ENCODE measurements at places on chromosomes 12 and 14.

- DNase-seq: no peak
Measured at GRCh38 chr14:105051182-105052109, 13.8 kb downstream of the GPR132 start.

GRCh38 chr14:82070040-82070439 is 536.4 kb upstream of the SEL1L start:
- DNase-seq: no peak

- DNase-seq: peak; percentile 26
Measured at GRCh38 chr14:54805445-54806322, 96.9 kb downstream of the GCH1 start.

- DNase-seq: peak; percentile 67
Measured at GRCh38 chr12:4112734-4113325, 160.7 kb upstream of the CCND2 start.

DNA sequence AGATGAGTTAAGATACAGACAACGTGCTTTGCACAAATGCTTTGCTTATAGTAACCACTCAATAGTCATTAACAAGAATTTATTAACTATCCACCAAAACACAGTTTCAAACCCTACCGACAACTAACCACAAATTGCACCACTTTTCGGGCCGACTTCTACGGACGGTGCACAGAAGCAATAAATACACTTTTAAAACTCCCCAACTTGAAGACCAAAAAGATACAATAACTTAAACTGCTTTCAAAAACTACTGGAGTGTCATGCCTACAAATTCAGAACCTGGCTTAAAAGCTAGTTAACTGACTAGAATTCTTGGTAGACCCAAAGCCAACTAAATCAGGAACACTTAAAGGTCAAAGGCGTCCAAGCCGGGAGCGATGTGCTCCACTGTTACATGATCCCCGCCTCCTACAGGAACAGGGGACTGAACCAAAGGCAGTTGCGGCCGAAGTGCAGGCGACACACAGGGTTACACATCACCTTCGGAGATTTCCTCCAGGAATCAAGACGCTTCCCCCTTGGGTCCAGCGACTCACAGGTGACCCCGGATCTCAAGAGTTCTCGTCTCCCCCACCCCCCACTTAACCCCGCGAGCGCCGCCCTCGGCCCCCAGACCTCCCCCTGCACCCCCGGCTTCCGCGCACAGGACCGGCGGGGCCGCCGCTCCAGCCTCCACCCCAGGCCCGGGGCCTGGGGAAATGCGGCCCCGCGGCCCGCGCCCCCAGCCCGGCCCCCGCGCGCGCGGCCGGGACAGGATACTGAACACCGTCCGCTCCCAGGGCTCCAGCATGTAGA is 507 bp downstream of the SPTSSA start:
- peak; percentile 13 for DNase-seq

- peak; percentile 52 for DNase-seq
Measured at GRCh38 chr14:73714656-73715081, 485 bp upstream of the PNMA1 start.

GRCh38 chr12:6833189-6833890 is 5.1 kb downstream of the P3H3 start:
- no peak for DNase-seq

DNA sequence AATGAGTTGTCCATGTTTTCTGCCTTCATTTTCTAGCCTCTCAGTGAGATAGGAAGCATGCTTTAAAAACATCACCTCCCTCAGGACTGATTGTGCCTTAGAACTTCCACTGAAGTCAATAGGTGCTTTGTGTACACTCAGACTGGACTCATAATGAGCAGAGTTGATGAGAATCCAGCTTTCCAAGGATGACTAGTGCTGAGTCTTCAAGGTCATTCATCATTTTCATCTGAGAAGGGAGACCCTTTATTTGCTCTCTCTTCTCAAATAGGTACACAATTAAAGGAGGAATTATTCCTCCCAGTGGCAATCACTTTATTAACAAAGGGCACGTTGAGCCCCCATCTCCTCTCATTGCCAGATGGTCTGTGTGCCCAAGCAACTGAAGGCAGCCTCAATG is 210.9 kb upstream of the PRKD1 start:
- DNase-seq: no peak

DNA sequence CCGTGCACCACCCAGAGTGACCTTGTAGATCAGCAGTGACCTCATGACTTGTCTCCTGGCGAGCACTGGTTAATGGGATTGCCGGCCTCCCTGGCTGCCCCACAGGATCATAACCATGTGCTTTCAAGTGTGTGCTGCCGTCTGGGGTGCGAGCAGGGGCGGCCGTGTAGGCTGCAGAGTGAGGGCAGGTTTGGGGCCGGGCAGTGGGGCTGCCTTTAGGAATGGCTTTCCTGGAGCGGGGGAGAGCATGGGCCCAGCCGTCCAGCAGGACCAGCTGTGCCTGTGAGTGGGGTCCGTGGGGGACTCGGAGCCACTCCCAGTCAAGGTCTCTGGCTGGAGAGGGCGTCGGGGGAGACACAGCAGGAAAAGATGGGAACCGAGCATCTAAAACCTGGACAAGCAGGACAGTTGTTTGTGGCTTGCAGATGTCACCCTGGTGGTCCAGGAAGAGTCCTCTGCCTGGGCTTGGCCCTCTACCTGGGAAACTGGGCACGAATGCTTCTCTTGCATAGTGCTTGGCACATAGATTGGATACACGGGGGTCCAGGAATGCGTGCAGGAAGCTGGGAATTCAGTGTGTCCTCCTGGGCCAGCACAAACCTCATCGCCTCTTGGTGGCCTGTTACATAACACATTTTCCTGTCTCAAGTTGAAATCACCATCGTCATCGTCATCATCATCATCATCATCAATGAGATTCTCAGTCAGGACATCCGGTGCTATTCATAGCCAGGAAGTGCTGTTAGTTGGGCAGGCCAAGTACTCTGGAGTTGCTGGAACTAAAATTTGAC is 96.0 kb downstream of the ADGRD1 start:
- no peak for DNase-seq

- DNase-seq: no peak
Measured at GRCh38 chr14:52129721-52130120, 60.9 kb upstream of the NID2 start.

DNA sequence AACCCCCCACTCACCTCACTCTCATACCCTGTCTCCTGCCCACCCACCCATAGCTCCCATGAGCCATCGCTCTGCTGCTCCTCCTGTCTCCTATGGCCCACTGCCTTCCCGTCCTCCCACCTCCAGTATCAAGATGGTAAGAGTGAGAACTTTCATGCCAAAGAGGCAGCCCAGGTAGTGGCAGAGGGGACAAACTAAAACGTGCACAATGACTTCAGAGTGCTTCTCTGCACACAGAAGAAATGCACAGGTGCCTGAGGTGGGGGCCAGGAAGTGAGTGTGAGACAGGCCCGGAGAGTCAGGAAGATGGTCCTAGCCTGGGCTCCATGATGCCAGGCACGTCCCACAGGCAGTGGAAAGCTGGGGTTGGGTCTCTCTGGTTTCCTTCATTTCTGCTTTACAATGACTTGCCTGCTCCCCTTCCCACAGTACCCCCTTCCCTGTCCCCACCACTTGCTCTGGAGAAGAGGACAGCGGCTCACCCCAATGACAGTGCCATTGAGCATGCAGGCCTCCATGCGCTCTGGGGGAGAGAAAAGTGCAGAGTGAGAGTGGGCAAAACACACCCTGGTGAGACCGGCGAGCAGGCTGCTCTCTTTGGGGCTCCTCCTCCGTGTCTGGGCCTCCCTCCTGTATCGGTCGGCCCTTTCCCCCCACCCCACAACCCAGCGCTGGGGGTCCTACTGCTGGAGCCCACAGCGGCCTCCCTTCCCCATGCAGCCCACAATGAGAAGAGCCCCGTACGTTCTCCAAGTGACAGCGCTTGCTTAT is 22.8 kb upstream of the ANO2 start:
- no peak for DNase-seq

GRCh38 chr14:44154874-44155273 is 352.2 kb downstream of the FSCB start:
- DNase-seq: no peak

DNA sequence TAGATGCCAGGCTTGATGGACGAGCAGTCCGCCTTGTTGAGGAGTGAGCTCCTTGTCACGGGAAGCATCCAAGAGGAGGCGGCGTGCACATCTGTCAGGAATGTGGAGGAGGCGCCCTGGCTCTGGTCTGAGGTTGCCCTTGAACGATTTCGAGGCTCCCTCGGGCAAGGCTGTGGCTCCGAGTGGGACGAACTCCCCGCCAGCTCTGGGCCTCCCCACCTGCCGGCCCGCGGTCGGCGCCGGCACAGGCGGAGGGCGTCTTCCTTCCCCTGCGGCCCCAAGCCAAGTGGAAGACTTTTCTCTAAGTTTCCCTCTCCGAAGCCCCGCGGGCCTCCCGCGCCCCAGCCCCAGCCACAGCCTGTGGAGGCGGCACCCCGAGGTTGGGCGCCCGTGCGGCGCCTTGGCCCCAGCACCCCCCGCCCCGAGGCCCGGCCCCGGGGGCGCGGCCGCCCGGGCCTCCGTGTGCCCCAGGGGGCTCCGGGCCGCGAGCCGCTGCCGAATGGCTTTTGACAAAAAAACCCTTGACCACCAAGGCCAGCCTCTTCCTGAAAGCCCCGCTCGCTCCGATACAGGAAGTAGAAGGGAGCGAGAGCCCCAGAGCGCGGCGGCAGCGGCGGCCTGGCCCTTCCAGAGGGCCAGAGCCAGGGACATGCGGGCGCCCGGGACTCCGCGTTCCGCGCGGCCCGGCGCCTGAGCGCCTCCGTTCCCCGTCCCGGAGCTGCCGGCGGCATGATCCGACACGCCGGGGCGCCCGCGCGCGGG is at the start of gene RIN3:
Gene RIN3, plus strand, starts transcription at position 578 of the 762 bp plus-strand sequence. Its CDS starts 152 bp downstream, at position 730.
- peak; percentile 11 for DNase-seq

DNA sequence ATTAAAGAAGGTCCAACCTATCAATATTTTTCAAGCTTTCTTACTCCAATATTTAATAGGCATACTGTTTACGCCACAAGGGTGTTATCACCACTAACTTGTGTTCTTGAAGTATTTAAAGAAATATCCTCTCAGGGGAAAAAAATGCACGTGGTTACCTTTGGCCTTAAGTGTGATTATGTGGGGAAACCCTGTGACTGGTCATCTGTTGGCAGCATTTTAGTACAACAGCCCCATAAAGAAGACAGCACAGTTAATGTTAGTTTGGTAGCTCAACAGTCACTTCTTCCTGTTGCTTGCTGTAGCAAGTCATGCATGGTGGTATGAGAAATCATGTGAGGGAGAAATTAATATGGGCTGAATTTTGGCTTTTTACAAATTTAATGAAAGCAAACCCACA is 1021.5 kb upstream of the TMEM132C start:
- DNase-seq: no peak

DNA sequence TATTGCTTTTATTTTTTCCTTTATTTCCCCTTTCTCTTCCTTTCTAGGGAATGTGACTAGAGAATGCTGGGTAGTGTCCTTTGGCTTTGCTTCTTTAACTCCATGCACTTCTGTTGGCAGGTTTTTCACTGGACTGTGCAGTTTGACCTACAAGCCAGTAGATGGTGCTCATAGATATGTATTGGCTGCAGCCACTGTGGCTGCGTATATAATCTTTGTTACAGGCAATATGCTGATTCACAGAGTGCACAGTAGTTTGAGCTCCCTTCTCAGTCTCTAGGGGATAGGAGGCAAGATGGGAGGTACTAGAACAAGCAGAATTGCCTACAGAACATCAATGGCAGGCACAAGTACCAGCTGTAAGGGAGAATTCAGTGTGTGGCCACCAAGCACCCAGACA is 503.5 kb downstream of the LRFN5 start:
- DNase-seq: no peak

DNA sequence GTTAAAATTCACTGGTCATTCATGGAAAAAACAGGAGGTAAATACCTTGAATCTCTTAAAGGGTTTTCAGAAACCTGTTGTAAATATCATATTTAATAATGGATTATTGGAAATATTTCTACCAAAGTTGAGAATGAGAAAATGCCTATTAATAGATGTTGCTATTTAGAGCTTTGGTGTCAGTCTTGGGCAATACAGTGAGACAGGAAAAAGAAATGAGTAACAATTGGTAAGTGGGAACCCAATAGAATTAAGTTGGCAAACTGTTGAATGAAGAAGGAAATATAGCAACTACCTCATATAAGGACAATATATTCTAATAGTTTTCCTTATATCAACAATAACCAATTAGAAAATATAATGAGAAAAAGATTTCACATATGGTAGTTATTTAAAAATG is 78.0 kb downstream of the ATF7IP start:
- DNase-seq: no peak

DNA sequence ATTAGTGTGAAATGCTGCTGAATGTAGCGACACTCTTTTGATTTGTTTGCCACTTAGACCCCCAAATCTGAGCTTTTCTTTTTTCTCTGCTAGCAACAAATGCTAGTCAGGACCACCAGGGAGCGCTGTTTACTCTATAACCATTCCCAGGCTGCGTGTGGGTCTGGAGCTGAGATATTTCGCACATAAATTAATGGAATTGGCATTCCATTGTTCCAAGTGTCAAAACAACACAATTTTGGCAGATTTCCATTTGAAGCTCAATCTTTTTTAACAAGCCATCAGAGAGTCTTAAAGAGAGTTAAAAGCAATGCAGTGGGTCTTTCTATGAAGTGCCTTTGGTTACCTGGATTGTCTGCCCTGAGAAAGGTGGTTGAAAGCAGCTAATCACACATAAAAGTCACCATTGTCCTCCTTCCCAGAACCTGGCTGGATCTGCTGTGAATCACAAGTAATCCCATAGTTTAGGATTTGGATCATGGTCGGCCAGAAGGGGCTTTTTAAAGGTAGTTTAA is 7.4 kb upstream of the TMEM132C start:
- DNase-seq: peak; percentile 84

DNA sequence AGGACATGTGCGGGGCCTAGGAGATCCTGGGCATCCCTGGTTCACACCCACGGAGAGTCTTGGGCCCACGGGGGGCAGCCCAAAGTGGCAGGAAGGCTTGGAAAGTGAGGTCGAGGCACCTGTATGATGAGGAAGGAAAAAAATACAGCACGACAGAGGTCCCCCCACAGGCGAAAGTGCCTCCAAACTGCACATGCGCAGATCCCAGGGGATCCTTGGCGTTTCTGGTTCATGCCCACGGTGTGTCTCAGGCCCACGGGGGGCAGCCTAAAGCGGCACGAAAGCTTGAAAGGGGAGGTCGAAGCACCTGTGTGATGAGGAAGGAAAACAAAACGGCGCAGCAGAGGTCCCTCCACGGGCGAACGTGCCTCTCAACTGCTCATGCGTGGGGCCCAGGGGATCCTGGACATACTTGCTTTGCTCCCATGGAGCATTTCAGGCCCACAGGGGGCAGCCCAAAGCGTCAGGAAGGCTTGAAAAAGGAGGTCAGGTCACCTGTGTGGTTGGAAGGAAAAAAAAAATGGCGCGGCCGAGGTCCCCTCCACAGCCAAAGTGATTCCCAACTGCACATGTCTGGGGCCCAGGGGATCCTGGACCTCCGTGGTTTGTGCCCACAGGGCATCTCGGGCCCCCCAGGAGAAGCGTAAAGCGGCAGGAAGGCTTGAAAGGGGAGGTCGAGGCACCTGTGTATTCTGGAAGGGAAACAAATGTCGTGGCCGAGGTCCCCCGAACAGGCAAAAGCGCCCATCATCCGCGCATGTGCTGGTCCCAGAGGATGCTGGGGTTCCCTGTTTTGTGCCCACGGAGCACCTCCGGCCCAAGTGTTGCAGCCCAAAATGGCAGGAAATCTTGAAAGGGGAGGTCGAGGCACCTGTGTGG is 582.6 kb downstream of the ALG10 start:
- DNase-seq: no peak

- no peak for DNase-seq
Measured at GRCh38 chr12:53122961-53123468, 19.7 kb downstream of the SOAT2 start.

- DNase-seq: no peak
Measured at GRCh38 chr12:106753526-106753925, 21.0 kb upstream of the RIC8B start.

Measured in skin of body (tissue), 3 donors.